Activated CD4-positive, alpha-beta T cell treated with anti-CD3 and anti-CD28 coated beads, Interleukin-2, amount 50 U/mL, for 16 hours (primary cell): ENCODE measurements at places on chromosomes 4 and X.

DNA sequence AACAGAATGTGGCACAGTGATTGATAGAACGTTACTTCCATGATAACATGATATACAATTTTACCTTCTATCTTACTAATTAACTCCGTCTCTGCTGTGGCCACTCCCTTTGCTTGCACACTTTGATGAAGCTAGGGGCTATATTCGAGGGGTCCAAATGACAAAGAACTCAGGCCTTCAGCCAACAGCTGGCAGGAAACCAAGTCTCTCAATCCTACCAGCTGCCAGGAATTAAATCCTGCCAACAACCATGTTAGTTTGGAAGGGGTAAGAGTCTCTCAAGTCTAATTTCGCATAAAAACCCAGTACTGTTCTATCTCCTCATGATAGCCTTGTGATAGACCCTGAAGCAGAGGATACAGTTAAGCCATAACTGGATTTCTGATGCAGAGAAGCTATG lies 1122.9 kb upstream of the PCDH10 start:
- DNase-seq, result no peak

GRCh38 chr4:54497947-54498346 lies 159.8 kb upstream of the KIT start:
- no peak for DNase-seq

DNA sequence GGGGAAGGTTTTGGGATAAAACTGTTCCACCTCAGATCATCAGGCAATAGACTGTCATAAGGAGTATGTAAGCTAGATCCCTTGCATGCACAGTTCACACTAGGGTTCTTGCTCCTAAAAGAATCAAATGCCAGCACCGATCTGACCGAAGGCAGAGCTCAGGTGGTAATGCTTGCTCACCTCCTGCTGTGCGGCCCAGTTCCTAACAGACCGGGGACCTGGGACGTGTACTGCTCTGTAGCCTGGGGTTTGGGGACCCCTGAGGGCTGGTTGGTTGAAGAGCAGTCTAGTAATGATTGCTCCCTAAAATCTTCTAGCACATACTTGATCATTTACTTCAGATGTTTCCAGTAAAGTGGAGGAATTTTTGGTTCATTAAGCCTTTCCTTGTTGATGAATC lies 173.1 kb upstream of the SLIT2 start:
- DNase-seq, result no peak

- no peak for DNase-seq
These were observed 15.4 kb downstream of the LRP2BP start for GRCh38 chr4:185380320-185380719.

GRCh38 chr4:2837904-2838496 lies 5.6 kb upstream of the ADD1 start:
- peak; percentile 68 for DNase-seq

GRCh38 chr4:105474099-105474518 lies 247 bp upstream of the PPA2 start:
- DNase-seq, result peak; percentile 87

DNA sequence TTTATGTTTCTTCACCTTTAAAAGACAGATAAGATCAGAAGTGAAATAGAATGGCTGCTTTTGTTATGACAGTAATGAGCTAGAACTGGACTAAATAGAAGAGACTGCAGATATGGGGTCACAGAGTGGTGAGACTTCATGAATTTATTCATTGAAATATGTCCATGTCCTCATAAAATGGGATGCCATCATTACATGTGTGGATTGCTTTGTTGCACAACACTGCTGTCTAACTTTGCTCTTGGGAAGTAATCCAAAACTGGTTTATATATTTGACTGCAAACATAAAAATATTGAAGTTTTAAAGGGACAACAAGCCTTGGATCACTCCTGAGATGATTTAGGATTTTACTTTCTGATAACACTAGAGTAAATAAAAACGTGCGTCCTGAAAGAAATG lies 209.2 kb upstream of the FAT4 start:
- DNase-seq, result no peak

DNA sequence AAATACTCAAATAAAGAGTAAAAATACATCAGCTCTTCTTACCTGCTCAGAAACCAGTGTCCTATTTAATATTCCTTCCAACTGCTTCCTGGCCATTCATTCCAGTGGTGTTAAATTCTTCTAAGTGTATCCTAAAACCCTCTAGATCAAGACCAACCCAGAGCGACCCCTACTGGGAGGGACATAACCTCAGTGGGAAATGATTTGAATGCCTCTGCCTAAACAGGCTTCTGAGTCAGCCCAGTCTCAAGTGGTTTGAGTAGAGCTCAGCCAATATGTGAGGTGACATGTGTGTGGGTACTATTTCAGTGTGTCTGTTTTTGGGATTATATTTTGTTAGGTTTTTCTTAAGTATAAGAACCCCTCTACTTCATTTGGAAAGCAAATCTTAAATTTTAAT lies 133.6 kb upstream of the ARHGEF9 start:
- DNase-seq, result no peak

DNA sequence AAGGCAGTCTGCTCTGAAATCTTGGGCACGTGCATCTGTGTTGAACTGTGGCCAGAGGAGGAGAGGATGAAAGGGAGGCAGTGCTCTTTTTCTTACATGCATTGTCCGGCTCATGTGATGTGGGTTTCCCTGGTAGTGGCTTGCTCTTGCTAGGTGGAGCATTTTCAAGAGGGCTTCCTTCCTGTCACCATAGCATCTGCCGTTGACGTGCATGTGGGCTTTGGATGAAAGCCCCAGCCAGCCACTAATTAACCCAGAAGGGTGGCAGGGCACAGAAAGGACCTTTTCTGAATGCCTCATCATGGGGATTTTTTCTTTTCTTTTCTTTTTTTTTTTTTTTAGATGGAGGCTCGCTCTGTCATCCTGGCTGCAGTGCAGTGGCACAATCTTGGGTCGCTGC lies 121.3 kb downstream of the GPR143 start:
- DNase-seq, result peak; percentile 15

GRCh38 chr4:6763330-6763851 lies 19.1 kb upstream of the KIAA0232 start:
- DNase-seq, result no peak

GRCh38 chr4:141410839-141411238 lies 190.1 kb downstream of the ZNF330 start:
- DNase-seq, result no peak

DNA sequence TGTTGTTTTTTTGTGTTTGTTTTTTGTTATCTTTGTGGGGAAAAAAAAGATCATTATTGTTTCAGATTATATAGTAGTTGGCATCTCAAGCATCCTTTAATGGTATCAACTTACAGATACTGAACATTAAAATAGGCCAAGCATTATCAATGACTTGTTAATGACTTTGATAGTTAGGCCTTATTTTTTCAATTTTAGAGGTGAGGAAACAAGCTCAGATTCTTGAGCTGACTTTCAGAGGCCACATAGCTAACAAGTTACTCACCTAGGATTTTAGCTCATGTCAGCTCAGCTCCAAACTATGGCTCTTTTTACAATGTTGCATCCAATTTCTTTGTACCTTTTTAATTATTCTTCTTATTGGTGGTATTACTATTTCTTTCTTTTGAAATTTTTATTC lies 471 bp upstream of the PLAC8 start:
- DNase-seq, result no peak

DNA sequence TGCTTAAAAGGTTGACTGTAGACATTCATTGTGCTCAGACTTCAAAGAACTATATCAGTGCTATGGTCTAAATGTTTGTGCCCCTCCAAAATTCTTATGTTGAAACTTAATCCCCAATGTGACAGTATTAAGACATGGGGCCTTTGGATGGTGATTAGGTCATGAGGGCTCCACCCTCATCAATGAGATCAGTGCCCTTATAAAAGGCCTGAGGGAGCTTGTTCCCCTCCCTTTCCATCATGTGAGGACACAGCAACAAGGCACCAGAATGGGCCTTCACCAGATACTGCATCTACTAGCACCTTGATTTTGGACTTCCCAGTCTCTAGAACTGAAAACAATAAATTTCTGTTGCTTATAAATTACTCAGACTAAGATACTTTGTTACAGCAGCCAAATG lies 28.3 kb downstream of the CLOCK start:
- DNase-seq, result no peak

DNA sequence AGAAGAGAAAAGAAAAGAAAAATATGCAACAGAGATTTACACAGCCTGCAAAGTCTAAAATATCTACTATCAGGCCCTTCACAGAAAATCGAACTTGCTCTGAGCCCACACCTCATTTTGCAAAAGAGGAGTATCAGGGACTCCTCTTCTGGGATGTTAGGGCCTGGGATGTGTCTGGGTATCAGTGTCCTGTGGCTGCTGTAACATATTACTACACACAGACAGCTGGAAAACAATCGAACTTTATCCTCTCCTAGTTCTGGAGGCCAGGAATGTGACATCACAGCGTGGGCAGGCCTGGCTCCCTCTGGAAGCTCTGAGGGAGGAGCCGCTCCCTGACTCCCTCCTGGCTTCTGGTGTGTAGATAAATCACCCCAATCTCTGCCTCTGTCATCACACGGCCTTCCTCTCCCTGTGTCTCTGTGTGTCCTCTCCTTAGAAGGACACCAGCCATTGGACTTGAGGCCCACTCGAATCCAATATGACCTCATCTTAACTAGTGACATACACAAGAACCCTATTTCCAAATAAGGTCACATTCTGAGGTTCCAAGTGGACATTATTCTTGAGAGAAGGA lies 52.9 kb downstream of the PPP2R2C start:
- DNase-seq, result no peak

- peak; percentile 44 for DNase-seq
These were observed 586 bp downstream of the BCAP31 start for GRCh38 chrX:153723351-153724251.

DNA sequence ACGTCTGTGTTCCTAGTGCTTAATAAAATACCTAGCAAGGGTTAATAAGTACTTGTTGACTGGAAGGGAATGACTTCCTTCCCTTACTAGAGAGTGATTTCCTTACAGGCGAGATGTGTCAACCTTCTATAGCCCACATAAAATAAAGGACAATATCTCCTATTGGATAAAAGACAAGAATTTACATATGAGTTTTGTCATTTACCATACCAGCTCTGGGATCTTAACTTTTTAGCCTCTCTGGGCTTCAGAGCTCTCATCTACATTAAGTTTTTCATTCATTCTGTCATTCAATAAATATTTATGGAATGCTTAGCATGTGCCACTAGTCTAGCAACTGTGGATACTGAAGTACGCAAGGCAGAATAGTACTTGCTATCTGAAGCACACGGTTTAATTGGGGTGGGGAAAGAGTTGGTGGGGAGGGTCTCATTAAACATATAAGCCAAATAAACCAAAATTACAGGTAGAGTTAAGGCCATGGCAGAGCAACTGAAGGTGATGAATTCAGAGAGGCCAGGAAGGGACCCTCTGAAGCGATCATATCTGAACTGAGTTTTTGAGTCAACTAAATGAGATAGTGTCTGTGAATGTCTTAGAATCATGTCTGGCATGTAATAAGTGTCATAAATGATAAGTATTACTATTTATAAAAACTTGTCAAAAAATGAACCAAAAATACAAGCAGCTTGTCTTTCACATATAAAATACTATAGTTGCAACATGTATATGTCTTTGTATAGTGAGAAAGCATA lies 91.6 kb upstream of the BMP2K start:
- no peak for DNase-seq

DNA sequence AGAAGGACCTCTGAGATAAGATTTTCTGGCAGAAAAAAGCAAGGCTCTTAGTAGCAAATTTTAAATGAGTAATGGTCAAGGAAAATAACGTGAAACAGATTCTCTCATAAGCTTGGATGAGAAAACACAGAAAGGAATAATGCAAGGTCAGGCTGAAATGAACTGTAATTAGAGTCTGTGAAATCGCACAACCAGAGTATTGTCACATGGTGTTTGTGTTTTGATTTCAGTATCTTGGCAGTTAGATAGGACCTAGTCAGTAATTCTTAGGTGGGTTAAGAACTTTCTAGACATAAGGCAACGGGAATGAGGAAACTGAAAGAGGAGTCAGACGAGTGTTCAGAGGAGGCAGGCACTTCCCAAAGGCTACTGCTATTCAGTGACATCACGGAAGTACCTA lies 34.6 kb downstream of the LIMCH1 start:
- no peak for DNase-seq

GRCh38 chr4:86921608-86922252 lies 13.1 kb upstream of the AFF1 start:
- DNase-seq, result no peak

GRCh38 chr4:78451407-78451806 lies 100.2 kb upstream of the ANXA3 start:
- no peak for DNase-seq

DNA sequence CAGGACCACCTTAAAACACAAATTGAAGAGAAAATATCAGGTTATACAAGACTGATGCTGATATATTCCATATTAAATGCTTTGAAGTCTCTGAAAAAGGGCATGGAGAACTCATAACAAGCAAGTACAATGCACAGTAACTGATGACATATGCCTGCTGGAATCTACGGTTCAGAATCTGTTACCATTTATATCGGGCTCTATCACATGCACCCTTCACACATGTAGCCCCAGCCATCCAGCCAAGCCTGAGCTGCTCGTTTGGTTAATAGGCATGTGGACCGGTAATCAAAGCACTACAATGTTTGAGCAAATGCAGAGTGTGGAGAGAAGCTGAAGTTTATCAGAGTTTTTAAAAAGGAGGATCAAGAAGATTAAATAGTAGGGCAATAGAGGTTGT lies 11.8 kb downstream of the COMMD8 start:
- DNase-seq, result no peak

- no peak for DNase-seq
These were observed 1454.8 kb downstream of the FSTL5 start for GRCh38 chr4:160709026-160709425.

DNA sequence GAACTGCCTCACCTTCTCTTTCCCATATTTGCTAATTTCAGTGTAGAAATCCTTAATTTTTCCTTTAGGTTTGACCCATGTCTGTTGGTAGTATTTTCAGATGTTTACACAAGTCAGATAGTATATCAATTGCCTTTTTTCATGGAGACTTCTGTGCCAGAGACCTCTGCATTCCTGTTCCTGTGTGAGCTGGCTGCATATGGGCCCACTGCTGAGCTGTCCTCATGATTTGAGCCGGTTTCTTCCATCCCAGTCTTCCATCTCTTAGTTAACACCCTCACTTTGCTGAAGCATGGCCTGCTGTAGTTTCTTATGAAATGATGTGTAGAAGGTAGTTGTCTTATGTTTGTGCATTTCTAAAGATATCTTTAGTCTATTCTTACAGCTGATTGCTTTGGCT lies 40.0 kb downstream of the CDS1 start:
- no peak for DNase-seq

GRCh38 chr4:183838987-183839712 lies 66.0 kb upstream of the STOX2 start:
- no peak for DNase-seq

- no peak for DNase-seq
These were observed 1.0 kb downstream of the PRDX4 start for GRCh38 chrX:23668335-23668734.

GRCh38 chr4:84852081-84852480 lies 114.4 kb downstream of the WDFY3 start:
- DNase-seq, result no peak

- DNase-seq, result no peak
These were observed 14.4 kb downstream of the ADRA2C start for GRCh38 chr4:3780347-3781171.

- DNase-seq, result no peak
These were observed 70.7 kb upstream of the ANXA10 start for GRCh38 chr4:168021666-168022065.
